ENCODE measurements at places on chromosomes 16 and 17.

- no peak for DNase-seq
Observed at GRCh38 chr16:73018821-73019456, 29.0 kb downstream of the ZFHX3 start.

DNA sequence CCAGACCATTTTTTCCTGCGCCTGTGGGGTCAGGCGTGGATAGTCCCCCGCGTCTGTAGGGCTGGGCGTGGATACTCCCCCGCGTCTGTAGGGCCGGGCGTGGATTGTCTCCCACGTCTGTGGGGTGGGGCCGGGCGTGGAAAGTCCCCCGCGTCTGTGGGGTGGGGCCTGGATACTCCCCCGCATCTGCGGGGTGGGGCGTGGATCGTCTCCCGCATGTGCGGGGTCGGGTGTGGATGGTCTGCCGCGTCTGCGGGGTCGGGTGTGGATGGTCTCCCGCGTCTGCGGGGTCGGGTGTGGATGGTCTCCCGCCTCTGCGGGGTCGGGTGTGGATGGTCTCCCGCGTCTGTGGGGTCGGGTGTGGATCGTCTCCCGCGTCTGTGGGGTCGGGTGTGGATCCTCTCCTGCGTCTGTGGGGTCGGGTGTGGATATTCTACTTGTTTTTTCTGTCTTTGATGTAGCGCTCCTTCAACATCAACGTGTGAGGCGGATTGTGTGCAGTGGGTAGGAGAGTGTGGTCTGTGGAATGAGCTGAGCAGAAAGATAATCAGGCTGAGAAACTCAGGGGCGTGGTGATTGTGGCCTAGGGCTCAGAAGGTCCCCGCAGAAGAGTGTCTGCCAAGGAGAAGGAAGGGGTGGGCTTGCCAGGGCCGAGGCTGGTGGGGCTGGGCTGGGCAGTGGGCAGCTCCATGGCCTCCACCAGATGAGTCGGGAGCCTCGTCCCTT lies 3.2 kb downstream of the GNPTG start:
- no peak for DNase-seq

- DNase-seq: no peak
Observed at GRCh38 chr16:4564661-4565267, 8.6 kb downstream of the C16orf96 start.

DNA sequence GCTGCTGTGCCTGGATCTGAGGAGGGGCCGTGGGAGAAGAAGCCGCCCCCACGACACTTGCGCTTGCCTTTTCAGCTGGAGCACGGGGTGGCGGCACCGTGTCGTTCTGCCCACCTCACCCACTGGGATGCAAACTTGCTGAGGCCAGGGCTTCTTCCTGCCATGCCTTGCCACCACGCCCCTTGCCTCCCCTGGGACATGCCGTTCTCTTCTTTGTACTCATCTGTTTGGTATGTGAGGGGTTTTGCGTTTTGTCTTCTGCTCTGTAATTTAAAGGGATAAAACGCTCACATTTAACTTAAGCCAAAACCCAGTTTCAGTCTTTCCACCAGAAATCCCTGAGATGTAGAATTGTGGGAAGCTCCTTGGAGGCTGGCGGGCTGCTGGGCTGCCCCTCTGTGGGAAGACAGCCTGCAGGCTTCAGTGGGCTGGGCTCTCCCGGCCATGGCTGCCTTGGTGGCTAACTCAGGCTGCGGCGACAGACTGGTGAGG lies 180.2 kb downstream of the RPTOR start:
- DNase-seq: peak; percentile 45

DNA sequence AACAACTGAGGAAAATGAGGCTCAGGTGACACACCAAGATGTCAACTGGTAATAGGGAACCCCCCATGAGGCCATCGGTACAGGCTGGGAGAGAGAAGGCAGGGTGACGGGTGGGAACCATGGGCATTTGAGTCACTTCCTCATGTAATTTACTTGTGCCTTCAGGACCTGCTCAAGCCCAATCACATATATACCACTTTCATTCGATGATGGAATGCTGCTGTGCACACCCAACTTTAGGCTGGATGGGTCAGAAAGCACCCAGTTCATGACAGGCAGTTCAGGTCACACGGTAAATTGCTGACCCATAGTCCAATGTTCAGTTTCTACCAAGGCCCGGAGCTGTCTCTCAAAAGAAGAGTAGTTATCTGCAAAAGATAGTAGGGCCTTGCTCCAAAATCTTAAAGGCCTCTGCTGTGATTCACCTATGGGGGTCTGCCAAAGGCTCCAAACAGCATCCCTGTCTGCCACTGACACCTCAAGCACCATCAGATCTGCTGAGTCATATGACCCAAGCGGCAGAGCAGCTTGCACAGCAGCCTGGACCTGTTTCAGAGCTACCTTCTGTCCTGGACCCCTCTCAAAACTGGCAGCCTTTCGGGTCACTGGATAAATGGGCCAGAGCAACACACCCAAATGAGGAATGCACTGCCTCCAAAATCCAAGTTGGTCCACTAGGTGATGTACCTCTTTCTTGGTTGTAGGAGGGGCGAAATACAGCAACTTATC lies 24.7 kb downstream of the ZZEF1 start:
- DNase-seq: no peak

DNA sequence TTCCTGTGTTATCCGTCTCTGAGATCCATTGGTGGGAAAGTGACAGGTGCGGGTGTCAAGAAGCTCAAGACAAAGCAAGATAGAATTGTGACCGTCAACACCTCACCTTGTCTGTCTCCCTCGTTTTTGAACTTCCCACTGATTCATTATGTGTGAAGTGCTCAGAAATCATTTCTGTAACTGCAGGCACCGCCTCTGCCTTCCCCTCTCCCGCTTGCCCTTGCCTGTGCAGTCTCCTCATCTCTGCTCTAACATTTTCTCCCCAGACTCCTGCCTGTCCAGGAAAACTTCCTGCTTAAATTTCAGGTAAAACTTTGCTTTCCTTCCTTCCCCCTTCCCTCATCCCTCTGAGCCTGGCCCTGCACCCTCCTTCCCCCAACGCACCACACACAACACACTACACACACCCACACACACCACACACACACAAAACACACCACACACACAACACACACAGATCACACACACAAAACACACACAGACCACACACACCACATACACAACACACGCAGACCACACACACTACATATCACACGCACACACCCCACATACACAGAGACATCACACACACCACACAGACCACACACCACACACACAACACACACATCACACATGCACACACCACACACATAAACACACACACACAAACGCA lies 25.7 kb downstream of the CALB2 start:
- DNase-seq: no peak

DNA sequence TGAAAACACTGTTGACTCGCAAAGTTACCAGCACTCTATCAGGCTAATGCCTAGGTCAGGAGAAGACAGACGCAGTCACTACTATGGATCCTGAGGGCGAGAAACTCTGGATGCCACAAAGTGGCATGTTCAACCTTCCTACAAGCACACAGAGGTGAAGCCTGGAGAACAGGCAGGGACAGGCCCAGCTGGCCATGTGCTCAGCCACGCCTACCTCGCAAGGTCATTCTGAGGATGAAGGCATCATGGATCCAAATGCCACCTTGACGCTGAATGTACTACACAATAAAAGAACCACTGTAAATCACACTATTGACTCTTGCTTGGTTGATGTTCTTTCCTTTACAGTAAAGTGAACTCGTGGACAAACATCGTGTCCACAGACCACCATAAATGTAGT lies 85.8 kb downstream of the ANKRD11 start:
- DNase-seq: no peak

DNA sequence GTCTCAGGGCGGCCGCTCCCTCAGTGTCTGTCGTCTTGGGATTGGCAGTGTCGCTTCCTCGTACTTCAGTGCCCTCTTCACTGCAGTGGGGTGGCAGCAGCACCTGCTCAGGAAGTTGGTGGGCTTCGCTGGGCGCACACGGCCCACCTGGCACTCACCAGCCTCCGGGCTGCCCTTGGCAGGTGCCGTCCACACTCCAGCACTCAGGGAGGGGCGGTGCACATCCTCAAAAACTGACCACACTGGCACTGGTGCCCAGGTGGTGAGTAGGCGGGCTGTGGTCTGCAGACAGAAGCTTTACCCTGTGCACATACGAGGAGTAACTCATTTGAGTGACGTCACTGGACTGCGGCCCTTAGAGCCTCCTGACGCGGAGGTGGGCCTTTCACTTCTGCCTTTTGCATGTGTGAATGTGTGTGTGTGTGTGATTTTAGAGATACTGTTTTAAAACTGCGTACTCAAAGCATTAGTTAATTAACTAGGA lies 94.6 kb downstream of the BANP start:
- no peak for DNase-seq

DNA sequence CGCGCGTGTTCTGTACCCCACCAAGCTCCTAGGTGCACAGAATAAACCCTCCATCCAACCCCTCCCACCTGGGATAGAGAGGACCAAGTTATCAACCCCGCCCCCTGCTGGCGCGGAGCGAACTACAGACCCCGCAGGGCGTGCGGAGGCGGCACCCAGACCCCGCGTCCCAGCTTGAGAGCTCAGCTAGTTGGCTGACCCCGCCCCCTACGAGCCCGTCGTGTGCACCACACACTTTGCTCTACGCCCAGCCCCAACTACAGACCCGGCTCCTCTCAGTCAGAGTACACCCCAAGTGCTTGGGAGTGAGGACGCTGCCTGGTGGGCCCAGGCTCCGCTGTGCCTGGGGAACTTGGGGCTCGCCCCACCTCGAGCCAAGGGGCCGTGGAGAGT lies 1.5 kb downstream of the GRIN2A start:
- DNase-seq: no peak

DNA sequence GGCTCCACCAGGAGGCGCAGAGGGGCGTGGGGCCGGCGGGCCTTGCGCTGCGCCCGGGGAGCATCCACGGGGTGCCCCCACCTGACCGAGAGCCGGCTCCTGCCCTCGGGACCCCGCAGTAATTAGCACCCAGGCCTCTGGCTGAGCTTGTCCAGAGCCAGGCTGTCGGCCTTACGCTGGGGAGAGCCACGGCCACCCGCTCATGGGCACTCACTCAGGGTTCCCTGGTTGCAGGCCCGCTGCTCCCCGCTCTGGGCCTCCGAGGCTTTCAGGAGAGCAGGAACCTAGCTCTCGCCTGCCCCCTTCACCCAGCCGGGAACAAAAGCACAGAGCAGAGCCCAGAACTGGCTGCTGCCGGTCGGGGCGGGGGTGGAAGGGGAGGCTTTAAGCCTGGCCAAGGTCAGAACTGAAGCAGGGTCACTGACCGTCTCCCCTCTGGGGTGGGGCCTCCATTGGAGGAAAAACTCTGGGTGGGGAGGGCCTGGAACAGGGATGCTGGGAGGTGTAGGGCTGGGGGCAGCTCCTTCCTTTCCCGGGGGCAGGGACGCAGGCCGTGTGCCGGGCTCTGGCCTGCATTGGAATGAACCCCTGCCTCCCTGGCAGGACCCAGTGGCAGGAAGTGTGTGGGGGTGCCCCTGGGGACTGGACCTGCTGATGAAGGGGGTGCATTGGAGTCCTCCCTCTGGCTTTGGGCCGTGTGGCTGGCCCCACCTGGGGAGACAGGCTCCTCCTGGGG lies 12.3 kb downstream of the GLIS2 start:
- DNase-seq: no peak

- DNase-seq: no peak
Observed at GRCh38 chr16:78249056-78249455, 149.6 kb downstream of the WWOX start.

GRCh38 chr16:85733155-85733838 lies 17.6 kb downstream of the C16orf74 start:
- no peak for DNase-seq

DNA sequence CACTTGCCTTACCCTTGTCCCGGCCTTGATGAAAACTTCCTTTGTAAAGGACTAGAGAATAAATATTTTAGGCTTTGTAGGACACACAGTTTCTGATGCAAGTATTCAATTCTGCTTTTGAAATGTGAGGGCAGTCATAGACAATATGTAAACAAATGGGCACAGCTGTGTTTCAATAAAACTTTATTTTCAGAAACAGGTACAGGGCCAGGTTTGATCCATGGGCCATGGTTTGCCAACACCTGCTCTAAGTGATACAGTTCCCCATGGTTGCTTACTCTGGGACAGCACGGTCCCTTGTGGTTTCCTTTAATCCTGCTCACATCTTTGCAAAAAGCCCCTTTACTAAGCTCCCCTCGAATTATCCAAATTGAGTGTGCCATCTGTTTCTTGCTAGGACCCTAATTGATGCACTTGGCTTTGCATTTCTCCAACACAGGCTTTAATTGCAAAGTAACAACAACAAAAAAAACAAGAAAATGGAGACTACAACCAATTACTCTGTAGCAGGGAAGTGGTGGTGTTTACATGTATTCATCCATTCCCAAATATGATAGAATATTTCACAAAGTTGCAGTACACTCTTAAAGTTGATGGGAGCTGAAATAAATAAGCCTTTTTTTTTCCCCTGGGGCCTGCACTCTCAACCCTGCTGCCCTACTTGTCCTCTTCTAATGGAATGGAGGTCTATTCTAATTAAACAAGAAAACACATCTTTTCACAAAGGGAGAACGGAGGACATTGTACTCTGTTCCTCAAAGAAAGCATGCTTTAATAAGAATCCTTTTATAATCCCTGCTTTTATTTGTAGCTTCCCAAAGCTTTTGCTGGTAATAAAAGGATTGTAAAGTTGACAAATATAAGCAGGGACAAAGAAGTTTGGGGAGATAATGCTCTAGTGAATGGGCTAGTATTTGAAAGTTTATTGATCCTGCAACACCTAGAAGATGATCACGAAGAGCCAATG lies 37.7 kb upstream of the TOX3 start:
- no peak for DNase-seq

All from smooth muscle cell of the brain vasculature (primary cell).